ENCODE measurements at places on chromosomes 12 and 14.

DNA sequence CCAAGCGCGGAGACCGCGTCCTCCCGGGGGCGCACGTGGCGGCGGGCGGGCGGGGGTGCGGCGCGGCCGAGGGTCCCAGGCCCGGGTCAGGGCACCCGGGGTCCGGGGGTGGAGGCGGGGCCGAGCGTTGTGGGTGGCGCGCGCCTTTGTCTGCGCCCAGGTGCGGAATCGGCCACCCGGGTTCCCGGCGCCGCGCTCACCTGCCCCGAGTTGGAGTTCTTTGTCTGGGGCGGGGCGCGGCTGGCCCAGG is 50.1 kb downstream of the LRCOL1 start:
- peak; percentile 67 for DNase-seq

- no peak for DNase-seq
Measured at GRCh38 chr14:94040796-94041195, 14.7 kb downstream of the OTUB2 start.

- DNase-seq = no peak
Measured at GRCh38 chr14:87084908-87085307, 908.1 kb downstream of the GALC start.

GRCh38 chr14:100470523-100470897 is 116.7 kb downstream of the BEGAIN start:
- DNase-seq = no peak

DNA sequence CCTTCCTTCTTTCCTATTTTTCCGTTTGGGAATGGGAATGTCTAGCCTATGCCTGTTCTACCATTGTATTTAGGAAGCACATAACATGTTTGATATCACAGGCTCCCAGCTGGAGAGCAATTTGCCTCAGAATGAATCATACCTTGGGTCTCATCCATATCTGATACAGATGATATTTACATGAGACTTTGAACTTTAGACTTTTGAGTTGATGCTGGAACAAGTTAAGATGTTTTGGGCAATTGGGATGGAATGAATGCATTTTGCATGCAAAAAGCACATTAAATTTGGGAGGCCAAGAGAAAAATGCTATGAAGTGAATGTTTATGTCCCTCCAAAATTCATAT is 61.9 kb upstream of the BEGAIN start:
- no peak for DNase-seq

GRCh38 chr12:123512838-123513665 is 20.5 kb downstream of the RILPL1 start:
- no peak for DNase-seq

DNA sequence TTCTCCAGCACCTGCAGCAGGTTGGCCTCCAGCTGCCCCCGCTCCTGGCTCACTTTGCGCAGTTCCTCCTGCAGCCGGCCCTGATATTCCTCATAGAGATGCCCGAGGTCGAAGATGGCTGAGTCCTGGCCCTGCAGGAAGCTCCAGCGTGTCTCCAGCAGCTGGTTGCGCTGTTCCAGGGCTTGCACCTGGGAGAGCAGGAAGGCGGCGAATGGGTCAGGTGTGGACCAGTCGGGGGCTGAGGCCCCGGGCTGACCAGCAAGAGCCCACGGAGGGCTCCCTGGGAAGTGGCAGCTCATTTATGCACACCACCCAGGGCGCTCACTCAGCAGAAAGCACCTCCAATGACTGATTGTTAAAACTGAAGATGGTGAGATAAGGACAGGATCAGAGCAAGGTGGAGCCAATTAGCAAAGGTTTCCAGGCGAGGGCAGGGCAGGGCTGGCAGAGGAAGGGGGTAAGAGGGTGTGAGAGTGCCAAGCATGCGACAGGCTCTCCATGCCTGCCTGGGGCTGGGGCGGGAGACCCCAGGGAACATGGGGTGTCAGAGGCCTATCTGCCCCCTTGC is 6.3 kb downstream of the KRT80 start:
- no peak for DNase-seq

GRCh38 chr12:53097564-53098353 is at the start of gene IGFBP6:
Gene IGFBP6 (plus strand): TSS chr12:53097667. CDS start chr12:53097718, 51 bp downstream.
- peak; percentile 87 for DNase-seq

- no peak for DNase-seq
Measured at GRCh38 chr12:23434154-23434553, 515.3 kb downstream of the SOX5 start.

All from stomach (tissue), 19 donors.